ENCODE measurements at places on chromosomes 5 and 9.

DNA sequence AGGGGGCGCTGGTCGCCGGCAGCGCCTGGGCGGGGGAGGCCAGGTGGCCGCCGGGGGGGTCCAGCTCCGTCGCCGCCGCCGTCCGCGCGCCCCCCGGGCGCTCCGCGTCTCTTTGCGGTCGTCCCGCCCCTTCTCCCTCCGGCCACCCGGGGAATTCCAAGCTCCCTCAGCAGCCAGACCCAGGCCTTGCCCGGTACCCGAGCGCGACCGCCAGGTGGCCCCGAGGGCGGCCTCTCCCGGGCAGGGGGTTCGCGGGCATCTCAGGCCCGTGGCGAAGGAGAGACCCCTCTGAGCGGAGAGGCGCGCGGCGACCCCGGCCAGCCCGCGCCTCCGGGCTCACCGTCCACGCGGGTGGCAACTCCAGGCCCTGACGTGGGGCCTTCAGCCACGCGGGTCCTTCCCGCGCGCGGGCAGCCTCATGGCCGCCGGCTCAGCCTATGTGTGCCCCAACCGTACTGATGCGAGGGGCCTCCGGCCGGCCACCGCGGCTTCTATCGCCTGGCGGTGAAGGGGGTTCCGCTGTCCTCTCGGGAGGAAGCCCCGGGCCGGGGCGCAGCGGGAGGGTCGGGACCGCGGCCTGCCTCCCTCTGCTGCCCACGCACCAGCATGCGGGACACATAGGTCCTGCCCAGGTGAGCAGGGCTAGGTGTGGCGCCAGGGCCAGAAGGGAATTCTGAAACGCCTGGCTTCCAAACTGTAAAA is 529 bp upstream of the NRARP start:
- no peak for DNase-seq

DNA sequence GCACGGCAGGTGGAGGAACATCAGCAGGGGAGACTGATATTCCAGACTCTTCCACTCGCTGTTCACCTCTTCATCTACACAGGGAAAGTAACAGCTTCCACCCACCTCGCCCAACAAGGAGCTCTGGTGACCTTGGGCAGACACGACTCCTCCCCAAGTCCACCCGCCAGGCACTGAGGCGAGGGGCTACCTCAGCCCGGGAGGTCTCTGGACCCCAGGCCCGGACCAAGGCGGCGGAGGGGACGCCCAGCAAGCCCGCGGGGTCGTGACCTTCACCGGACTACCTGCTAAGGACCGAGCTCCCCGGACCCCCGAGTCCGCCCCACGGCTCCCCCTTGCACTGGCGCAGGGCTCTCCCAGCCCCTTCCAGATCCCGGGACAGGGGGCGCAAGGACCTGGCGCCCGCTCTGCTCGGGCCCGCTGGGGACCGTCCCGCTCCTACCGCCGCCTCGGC is 70.2 kb upstream of the LPCAT1 start:
- no peak for DNase-seq

DNA sequence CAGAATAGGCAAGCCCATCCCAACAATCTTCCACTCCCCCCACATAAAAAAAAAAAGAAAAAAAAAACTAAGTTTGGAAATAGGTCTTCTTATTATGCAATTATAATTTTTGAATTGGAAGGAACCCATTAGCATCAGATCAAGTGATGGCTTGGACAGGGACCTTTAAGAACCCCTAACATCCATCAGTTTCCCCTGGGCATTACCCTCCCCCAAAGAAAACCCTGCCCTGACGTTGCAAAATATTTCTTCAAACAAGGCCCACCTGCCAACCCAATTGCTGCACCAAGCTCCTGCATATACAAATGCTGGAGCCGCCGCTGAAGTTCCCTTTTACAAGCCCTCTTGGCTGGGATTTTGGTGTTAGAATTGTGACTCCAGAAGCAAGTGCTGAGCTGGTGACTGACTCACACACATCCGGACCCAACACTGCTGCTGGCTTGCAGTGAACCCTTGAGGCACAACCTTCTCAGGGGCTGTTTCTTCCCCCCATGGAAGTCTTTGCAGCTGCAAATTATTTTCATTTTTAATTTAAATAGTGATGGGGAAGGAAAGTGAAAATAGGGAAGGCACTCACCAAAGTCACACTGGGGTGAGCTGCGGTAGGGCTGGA is 56.1 kb upstream of the AFAP1L1 start:
- no peak for DNase-seq

GRCh38 chr5:171421331-171422262 is 2.1 kb downstream of the FGF18 start:
- no peak for DNase-seq

- no peak for DNase-seq
Observed at GRCh38 chr5:144304688-144305087, 134.0 kb downstream of the KCTD16 start.

DNA sequence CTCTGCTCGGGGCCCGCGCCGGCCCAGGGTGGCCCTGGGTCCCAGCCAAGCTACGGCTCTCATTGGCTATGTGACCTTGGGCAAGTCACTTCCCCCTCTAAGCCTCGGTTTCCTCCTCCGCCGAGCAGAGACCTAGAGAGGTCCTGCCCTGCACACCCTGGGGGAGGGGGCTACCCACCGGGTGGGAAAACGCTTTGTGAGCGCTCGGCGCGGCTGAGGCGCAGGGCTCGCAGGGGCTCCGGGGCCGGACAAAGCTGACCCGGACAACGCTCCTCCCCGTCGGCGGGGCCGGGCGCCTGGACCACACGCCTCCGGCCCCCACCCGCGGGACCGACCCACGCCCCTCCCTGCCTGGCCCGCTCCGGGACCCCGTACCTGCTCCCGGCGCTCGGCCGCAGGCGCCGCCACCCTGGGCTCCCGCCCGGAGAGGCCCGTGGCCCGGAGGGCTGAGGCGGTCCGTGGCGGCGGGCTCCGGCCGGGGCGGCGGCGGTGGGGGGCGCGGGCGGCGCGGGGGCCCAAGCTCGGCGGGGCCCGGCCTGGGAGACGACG is 85.7 kb upstream of the MELK start:
- DNase-seq: no peak

GRCh38 chr5:35736280-35736679 is 118.6 kb downstream of the SPEF2 start:
- DNase-seq: no peak

DNA sequence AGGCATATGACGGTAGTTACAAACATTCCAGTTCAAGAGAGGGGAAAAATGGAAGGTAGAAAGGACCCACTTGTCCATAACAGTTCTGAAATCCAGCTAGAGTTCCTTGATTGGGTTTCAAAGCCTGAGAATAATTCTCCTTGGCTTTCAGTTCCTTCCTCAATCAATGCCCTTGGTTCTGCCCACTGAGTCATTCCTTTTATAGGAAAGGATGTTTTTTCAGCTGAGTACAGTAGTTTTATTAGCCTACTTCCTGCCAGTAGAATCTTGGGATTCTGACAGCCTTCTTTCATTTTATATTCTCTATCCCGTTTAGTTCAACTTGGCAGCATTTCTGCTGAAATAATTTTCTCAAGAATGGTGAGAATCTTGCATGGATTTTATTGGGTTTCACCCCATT is 386.9 kb upstream of the SMC2 start:
- DNase-seq: no peak

- DNase-seq: no peak
Observed at GRCh38 chr9:34252670-34253459, 74.0 kb downstream of the UBAP1 start.

GRCh38 chr9:98838155-98838867 is 30.8 kb downstream of the GALNT12 start:
- no peak for DNase-seq

DNA sequence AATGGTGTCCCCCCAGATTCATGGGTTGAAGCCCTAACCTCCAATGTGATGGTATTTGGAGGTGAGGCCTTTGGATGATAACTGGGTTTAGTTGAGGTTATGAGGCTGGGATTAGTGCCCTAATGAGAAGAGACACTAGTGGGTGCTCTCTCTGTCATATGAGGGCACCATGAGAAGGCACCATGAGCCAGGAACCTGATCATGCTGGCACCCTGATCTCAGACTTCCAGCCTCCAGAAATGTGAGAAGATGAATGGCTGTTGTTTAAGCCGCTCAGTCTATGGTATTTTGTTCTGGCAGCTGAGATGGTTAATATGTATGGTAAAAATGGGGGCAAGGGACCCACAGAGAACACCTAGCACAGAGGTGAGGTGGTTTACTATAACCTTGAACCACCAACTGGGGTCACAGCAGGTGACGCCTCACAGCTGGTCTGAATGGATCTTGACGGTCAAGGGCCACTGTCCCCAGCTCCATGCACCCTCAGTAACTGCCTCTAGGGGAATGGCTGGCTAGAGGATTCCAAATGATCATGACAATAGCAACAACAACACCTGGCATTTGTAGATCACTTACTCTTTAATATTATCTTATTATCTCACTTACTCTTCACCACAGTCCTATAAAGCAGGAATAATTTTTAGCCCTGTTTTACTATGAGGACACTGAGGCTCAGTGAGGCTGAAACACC is 57.1 kb downstream of the FOXI1 start:
- no peak for DNase-seq

GRCh38 chr5:65391591-65391990 is 90.1 kb downstream of the ADAMTS6 start:
- no peak for DNase-seq

GRCh38 chr5:179167871-179168451 is 107.8 kb downstream of the ZNF354C start:
- no peak for DNase-seq

DNA sequence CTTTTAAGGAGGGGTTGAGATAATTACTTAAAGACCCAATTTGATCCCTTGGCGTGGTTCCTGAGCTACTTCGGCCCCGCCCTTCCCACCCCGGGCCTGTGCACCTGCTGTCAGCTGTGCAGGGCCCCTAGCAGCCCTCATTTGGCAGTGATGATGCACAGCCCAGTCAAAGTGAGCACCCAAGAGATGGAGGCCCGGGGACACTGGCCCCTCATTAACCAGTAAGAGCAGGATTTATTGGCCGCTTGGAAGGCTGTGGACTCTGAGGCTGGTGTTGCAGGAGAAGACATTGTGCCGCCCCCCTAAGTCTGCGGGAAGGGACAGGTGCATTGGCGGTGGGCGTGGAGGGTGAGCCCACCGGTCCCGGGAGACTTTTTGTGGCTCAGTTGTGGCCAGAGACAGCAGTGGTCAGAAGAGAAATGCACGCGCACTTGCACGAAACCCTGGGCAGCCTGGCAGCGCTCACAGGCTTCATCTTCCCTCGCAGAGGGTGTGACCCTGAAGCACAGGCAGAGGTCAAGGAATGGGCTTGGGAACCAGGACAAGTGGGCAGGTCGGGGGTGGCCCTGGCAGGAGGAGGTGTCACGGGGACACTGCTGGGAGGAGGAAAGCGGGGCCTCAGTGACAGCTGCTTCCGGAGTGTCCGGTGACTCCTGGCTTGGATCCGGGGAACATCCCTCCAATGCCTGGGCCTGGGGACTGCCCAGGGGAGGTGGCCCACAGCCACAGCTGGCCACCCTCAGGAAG is 74.0 kb upstream of the RXRA start:
- DNase-seq: no peak

DNA sequence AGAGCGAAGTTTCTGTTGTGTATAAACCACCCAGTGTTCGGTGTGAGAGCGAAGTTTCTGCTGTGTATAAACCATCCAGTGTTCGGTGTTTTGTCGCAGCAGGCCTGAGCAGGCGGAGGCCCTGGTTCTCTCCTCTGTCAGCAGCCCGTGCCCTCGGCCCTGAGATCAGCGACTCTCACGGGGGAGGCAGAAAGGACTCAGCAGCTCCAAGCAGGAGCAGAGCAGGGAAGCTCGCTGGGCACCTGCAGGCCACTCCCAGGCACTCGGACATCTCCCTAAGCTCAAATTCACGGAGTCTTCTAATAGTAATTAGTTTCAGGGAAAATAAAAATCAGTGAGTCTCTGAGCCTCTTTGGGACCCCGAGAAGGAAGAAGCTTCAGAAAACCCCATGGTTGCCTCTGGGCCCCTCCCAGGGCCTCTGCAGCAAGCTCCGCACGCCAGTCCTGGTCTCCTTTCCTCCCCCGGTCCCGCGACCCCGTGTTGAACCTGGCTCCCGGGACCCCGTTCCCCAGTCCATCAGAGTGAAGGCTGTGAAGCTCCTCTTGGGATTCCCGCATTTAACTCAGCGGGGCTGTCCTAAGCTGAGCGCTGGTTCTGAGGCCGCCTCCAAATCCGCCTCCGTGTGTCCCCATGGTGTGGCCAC is 81.9 kb upstream of the ADAMTS2 start:
- DNase-seq: no peak
